ENCODE measurements at places on chromosomes 1 and 21. TPM values are rescaled to one million over a fixed set of nuclear protein-coding genes. Genes with fewer than 3 reads are reported as not detected.

- no peak overlapping the region for H3K4me3 ChIP-seq
- peak; percentile 95 for DNase-seq
- H3K4me1 ChIP-seq, result no peaks in the 10 kb centered on the region
- H3K36me3 ChIP-seq, result no peaks in the 10 kb centered on the region
- no peaks in the 10 kb centered on the region for H3K27me3 ChIP-seq
Observed at GRCh38 chr1:67853704-67854103, 20.4 kb upstream of the GNG12 start.

DNA sequence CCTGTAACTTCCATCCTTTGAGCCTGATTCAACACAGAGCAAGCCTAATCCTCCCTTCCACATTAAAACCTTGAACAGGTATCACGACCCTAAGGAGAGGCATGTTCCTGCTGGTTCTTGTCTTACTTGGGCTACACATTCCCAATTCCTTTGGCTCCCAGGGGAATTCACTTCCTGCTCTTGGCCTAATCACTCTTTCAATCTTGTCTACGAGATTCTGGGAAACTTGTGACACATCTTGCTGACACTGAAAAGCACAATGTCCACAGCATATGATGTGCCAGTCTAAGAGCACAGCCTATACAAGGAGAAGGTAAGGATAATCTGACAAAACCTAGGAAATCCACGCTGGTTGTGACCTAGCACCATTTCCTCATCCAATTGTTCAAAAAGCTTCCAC is 163.9 kb downstream of the GABPA start:
- no peak for DNase-seq
- no peaks in the 10 kb centered on the region for H3K4me1 ChIP-seq
- H3K4me3 ChIP-seq, result no peak overlapping the region
- peaks cover 39% of the 10 kb centered on the region for H3K36me3 ChIP-seq
- no peaks in the 10 kb centered on the region for H3K27me3 ChIP-seq

DNA sequence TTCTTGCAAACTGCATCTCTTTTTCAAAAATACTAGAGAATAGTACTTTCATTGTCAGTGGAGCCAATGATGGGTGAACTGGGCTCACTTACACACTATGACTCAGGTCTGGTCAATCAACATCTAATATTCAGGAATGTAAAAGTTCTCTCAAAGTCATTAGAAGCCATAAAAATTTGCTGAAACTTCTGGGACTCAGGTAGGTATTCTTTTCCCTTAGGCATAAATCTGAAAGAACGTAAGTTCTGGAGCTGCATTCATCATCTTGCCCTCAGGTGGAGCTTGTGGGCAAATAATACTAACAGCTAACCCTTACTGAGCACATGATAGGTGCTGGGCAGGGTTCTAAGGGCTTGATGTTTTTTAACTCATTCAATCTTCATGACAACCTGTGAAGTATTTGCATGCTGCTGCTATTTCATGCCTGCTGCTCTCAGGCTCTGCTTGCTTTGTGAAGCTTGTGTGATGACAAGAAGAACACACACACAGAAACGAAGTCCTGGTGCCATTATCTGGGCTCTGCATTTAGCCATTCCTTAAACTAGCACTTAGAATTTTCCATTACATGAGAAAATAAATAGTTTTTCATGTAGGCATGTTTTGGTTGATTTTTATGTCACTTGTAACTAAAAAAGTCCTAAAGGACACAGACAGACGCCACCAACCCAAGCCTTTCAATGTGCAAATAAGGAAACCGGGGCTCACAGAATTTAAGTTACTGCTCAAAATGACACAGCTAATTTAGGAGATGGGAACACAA is 394.2 kb upstream of the LYPLAL1 start:
- no peaks in the 10 kb centered on the region for H3K4me1 ChIP-seq
- no peak overlapping the region for H3K27ac ChIP-seq
- H3K36me3 ChIP-seq, result no peaks in the 10 kb centered on the region
- H3K27me3 ChIP-seq, result no peaks in the 10 kb centered on the region
- DNase-seq, result no peak

- H3K27me3 ChIP-seq, result no peaks in the 10 kb centered on the region
- no peak overlapping the region for H3K27ac ChIP-seq
- no peaks in the 10 kb centered on the region for H3K36me3 ChIP-seq
- H3K4me3 ChIP-seq, result no peak overlapping the region
Observed at GRCh38 chr1:30789388-30790255, 32.0 kb upstream of the LAPTM5 start.

DNA sequence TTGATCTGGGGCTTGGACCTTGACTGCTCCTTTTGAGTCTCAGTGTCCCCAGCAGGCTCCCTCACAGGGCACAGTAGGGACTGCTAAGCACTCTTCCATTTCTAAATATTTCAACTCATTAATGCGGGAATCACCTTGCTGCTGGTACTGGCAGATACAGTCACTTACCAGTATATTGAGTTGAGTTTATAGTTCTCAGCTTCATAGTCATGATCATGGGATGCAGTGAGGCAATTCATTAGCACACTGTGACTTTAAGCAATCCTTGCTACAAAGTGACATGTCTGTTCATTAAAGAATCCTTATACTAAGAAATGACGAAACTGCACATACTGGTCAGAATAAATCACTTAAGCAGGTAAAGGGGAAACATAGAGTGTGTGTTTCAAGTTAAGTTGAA is 240.8 kb downstream of the SPATA17 start:
- no peak overlapping the region for H3K4me3 ChIP-seq
- H3K27ac ChIP-seq, result no peak overlapping the region
- H3K36me3 ChIP-seq, result no peaks in the 10 kb centered on the region
- no peak for DNase-seq

GRCh38 chr1:5611851-5612250 is 380.4 kb downstream of the NPHP4 start:
- no peak for DNase-seq
- H3K27me3 ChIP-seq, result no peaks in the 10 kb centered on the region

DNA sequence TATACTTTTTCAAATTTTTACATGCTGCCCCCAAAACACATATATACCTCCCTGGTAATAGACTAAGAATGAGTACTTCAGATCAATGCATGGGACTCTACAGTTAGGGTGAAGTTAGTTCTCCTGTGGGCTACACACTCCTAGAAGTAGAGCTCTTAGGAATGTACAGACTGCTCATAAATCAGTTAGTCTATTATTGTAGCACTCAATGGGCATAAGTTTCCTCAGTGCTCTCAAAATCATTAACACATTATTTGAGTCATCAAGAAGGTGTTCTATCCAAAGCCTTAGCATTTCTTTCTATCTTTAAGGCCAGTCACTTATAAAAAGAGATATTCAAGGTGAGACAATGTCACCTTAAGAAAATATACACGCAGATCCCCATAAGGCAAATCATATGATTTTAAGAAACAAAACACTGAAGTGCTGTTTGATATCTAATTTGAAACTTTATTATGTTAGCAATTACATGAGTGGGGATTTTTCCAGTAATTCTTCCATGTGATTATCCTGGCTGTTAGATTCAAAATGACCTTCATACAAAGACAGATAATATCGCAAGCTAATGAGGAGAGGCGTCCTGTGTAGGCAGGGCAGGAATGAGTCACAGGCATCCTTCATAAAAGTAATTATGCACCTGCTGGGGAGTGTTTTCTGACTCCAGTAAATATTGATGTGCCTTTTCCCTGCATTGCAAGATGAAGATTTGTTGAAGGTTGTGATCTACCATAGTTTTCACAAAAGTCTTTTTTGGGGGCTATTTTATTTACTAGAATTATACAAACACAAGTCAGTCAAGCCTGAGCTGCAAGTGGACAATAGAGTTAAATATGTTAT is 167.2 kb upstream of the ATP1B1 start:
- H3K36me3 ChIP-seq, result no peaks in the 10 kb centered on the region
- DNase-seq, result no peak
- H3K4me1 ChIP-seq, result peaks cover 3% of the 10 kb centered on the region

- no peak overlapping the region for H3K4me3 ChIP-seq
- no peak overlapping the region for H3K27ac ChIP-seq
- H3K36me3 ChIP-seq, result peaks cover 40% of the 10 kb centered on the region
- no peaks in the 10 kb centered on the region for H3K27me3 ChIP-seq
Observed at GRCh38 chr1:113990530-113990929, 11.3 kb downstream of the OLFML3 start.

- no peak overlapping the region for H3K4me3 ChIP-seq
- H3K4me1 ChIP-seq, result no peaks in the 10 kb centered on the region
- no peak overlapping the region for H3K27ac ChIP-seq
- H3K36me3 ChIP-seq, result no peaks in the 10 kb centered on the region
Observed at GRCh38 chr1:216926720-216927510, 203.7 kb upstream of the ESRRG start.

- no peak overlapping the region for H3K27ac ChIP-seq
- no peak for DNase-seq
- peaks cover 4% of the 10 kb centered on the region for H3K4me1 ChIP-seq
- H3K27me3 ChIP-seq, result no peaks in the 10 kb centered on the region
- no peaks in the 10 kb centered on the region for H3K36me3 ChIP-seq
Observed at GRCh38 chr1:47777322-47777721, 219.9 kb downstream of the TRABD2B start.

- H3K4me3 ChIP-seq, result no peak overlapping the region
- DNase-seq, result peak; percentile 53
- H3K36me3 ChIP-seq, result no peaks in the 10 kb centered on the region
- H3K27ac ChIP-seq, result no peak overlapping the region
- H3K27me3 ChIP-seq, result no peaks in the 10 kb centered on the region
- H3K4me1 ChIP-seq, result no peaks in the 10 kb centered on the region
Observed at GRCh38 chr1:181676269-181676668, 193.0 kb downstream of the CACNA1E start.

DNA sequence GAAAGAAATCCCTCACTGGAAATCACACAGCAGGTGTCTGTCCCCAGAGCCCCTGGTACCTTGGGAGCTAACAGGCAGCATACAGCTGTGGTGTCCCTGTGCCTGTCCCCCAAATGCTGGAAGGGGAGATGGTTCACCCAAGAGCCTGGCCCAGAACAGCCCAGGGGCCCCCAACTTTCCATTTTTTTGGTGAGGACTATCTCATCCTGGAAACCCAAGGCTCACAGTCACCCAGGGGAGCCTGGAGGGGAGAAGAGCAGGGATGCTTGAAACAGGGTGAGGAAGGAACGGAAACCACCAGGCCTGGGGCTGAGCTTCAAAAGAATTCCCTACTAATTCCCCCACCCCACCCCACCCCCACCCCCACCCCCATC is 3.6 kb downstream of the SDC3 start:
- no peaks in the 10 kb centered on the region for H3K4me1 ChIP-seq
- H3K27me3 ChIP-seq, result no peaks in the 10 kb centered on the region
- no peaks in the 10 kb centered on the region for H3K36me3 ChIP-seq
- H3K27ac ChIP-seq, result no peak overlapping the region
- H3K4me3 ChIP-seq, result no peak overlapping the region

Gene CPT2
- 33.2 TPM for total RNA-seq

Gene JAM2
- 2.6 TPM for total RNA-seq

Gene NPHS2
- not detected for total RNA-seq

Gene PGBD5
- total RNA-seq, result 19.0 TPM

All from H9 (cell line).